ENCODE measurements at places on chromosomes 5 and 9. TPM values are rescaled to one million over a fixed set of nuclear protein-coding genes. Genes with fewer than 3 reads are reported as not detected.

SLC6A3 gene
- not detected for total RNA-seq

DNA sequence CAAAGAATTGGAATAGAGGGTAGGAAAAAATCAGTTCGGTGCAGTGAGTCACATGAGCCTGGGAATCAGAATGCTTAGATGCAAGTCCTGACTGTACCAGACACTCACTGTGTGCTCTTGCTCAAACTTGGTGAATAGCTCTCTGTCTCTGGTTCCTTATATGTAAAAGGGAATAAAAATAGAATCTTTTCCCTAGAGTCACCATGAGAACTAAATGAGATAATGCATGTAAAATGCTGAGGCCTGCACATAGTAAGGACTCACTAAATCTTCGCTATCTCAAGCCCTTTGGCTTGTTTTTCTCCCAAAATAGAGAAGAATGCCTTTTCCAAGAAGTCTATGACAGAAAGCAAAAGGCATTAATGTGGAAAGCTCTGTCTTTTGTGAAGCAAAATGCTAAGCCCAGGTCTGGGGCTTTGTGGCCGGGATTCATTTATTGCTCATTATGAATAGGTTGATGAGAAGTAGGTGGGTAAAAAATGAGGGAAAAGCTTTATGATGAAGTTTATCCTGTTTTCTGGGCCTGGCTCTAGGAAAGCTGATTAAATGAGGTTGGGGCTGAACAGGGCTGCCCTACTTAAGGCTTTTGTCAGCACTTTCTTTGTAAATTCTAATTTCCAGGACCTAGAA lies 483.3 kb downstream of the DMAC1 start:
- no peaks in the 10 kb centered on the region for H3K27me3 ChIP-seq
- H3K36me3 ChIP-seq = no peaks in the 10 kb centered on the region
- no peaks in the 10 kb centered on the region for H3K4me1 ChIP-seq
- no peak for DNase-seq
- no peak overlapping the region for H3K4me3 ChIP-seq
- no peak overlapping the region for H3K27ac ChIP-seq

DNA sequence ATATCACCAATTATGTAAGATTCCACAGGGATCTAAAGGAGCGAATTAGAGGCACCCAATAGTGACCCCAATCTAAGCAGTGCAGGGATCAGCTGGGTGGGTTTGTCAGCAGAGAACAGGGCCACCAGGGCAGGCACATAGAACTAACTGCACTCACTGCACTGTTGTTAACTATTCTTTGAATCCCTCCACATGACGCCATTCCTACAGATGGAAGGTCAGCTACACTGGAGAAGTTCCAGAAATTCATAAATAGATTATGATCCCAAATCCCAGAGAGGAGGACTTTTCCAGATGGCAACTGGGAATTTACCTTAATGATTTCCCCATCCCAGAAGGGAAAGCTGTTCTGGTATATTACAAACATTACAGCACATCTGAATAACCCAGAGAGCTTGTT lies 84.2 kb downstream of the THBS4 start:
- no peak for DNase-seq
- peaks cover 13% of the 10 kb centered on the region for H3K4me1 ChIP-seq
- H3K36me3 ChIP-seq = peaks cover 14% of the 10 kb centered on the region
- H3K27ac ChIP-seq = no peak overlapping the region

GADD45G gene
- total RNA-seq = 37.2 TPM

- H3K4me1 ChIP-seq = peaks cover 3% of the 10 kb centered on the region
- H3K4me3 ChIP-seq = no peak overlapping the region
- DNase-seq = no peak
- H3K36me3 ChIP-seq = no peaks in the 10 kb centered on the region
- H3K27me3 ChIP-seq = peaks cover 22% of the 10 kb centered on the region
- no peak overlapping the region for H3K27ac ChIP-seq
Observed at GRCh38 chr9:95043826-95044225, 273.7 kb downstream of the FANCC start.

DNA sequence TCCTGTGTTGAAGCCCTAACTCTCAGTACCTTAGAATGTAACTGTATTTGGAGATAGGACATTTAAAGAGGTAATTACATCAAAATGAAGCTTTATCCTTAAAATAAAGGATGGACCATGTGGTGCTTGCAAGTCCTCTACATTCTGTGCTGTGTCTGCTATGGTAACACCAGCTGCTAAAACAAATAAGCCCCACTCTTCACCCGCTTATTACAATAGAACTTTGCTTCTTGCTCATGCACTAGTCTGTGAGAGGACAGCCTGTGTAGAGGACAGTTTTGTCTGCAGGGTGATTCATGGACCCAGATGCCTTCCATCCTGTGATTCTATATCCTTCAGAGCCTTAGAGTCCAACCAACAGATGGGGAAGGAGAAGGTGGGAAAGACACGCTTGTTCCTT lies 12.5 kb upstream of the IGFBPL1 start:
- H3K36me3 ChIP-seq = no peaks in the 10 kb centered on the region
- DNase-seq = no peak
- H3K4me3 ChIP-seq = no peak overlapping the region
- H3K4me1 ChIP-seq = no peaks in the 10 kb centered on the region
- no peaks in the 10 kb centered on the region for H3K27me3 ChIP-seq

GRCh38 chr9:133448487-133448972 lies 11.2 kb upstream of the CACFD1 start:
- no peak overlapping the region for H3K4me3 ChIP-seq
- H3K27ac ChIP-seq = no peak overlapping the region
- no peaks in the 10 kb centered on the region for H3K4me1 ChIP-seq
- H3K27me3 ChIP-seq = peaks cover 5% of the 10 kb centered on the region

DNA sequence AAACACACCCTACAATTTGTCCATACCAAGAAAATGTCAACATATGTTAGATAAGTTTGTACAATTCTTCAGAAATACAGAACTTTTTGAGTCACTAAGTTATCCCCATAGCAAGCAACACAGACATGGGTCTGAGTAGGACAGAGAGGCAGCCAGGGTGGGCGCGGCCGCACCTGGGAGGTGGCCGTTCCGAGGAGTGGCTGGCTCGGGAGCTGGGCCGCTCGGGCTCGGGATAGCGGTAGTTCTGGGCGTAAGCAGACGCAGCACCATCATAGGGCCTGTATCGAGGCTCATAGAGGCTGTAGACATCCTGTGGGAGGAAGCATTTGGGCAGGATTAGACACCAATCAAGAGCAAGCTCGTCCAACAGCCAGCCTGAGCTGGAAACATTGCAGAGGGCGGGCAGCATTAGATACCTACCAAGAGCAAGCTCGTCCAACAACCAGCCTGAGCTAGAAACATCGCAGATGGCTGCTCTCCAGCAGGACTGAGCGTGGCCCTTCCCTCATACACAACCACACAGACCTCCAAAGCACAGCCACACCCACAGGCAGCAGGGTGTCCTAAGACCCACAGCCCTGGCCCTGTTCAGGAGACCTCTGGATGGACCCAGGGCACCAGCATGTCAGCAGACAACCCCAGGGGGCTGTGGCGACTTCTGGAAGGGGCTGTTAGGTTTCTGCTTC lies 10.9 kb downstream of the SEC16A start:
- DNase-seq = no peak
- no peak overlapping the region for H3K27ac ChIP-seq
- H3K36me3 ChIP-seq = peaks cover 18% of the 10 kb centered on the region
- no peak overlapping the region for H3K4me3 ChIP-seq
- H3K4me1 ChIP-seq = peaks cover 8% of the 10 kb centered on the region

DNA sequence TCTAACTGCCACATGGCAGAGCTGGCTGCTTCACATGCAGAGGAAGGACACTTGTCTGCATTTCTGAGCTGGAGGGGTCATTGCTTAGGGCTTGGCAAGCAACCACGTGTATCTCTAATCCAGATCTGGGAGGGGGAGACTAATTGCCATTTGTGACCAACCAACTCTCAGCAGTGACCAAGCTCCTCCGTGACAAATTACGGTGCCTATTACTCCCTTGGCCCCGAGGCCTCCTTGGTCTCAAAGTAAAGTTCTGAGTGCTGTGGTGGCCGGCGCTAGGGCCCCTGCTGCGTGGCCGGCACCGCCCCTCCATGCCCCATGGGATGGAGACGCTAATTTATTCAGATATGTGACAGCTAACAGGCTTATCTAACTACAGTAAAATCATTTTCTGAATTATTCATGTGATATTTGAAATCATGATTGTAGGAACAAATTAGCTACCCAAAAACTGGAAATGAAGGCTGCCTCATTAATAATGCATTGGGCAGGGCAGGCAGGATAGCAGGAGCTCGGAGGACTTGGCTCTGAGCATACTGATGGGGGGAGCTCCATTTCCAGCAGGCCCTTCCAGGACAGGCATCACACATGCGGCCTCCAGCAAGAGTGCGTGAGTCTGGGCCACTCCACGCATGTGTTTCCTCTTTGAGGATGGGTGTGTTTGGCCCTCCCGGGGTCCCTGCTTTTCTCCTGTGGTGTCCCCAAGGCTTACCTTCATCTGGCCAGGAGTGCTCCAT lies 67.7 kb downstream of the C5orf15 start:
- H3K27me3 ChIP-seq = peaks cover 2% of the 10 kb centered on the region
- H3K4me3 ChIP-seq = no peak overlapping the region
- no peaks in the 10 kb centered on the region for H3K4me1 ChIP-seq
- H3K27ac ChIP-seq = no peak overlapping the region

CARTPT gene
- total RNA-seq = not detected

GRCh38 chr9:91131433-91131839 lies 230.3 kb downstream of the AUH start:
- DNase-seq = peak; percentile 70
- H3K36me3 ChIP-seq = peaks cover 34% of the 10 kb centered on the region
- no peaks in the 10 kb centered on the region for H3K27me3 ChIP-seq
- H3K4me3 ChIP-seq = peak overlapping the region; percentile 63

ADAMTS6 gene
- total RNA-seq = 1.3 TPM

PIP5K1B gene
- total RNA-seq = 77.4 TPM

- no peaks in the 10 kb centered on the region for H3K4me1 ChIP-seq
- H3K27ac ChIP-seq = no peak overlapping the region
- H3K4me3 ChIP-seq = no peak overlapping the region
- H3K27me3 ChIP-seq = no peaks in the 10 kb centered on the region
- no peak for DNase-seq
Observed at GRCh38 chr9:98479449-98479848, 224.0 kb upstream of the TBC1D2 start.

PPIP5K2 gene
- total RNA-seq = 52.7 TPM

DNA sequence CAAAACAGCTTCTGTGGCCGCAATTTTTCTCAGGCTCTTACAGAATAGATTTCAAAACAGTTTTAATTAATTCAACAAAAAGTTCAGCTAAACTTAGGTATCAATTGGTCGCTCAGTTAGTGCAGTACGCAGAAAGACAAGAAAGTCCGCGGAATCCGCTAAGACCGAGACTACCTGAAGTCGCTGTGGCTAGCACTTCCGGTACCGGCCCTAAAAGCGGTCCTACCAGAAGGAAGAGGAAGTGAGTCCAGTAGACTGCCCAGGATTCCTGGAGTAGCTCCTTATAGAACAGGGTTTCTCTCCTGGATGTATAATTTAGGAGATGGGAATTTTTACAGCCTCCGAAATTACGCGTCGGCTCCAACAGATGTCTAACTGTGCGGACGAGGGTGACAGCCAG lies 16.6 kb upstream of the PCDHB2 start:
- H3K4me3 ChIP-seq = no peak overlapping the region
- no peaks in the 10 kb centered on the region for H3K27me3 ChIP-seq
- H3K36me3 ChIP-seq = peaks cover 2% of the 10 kb centered on the region
- H3K4me1 ChIP-seq = no peaks in the 10 kb centered on the region
- H3K27ac ChIP-seq = no peak overlapping the region
- no peak for DNase-seq

DNA sequence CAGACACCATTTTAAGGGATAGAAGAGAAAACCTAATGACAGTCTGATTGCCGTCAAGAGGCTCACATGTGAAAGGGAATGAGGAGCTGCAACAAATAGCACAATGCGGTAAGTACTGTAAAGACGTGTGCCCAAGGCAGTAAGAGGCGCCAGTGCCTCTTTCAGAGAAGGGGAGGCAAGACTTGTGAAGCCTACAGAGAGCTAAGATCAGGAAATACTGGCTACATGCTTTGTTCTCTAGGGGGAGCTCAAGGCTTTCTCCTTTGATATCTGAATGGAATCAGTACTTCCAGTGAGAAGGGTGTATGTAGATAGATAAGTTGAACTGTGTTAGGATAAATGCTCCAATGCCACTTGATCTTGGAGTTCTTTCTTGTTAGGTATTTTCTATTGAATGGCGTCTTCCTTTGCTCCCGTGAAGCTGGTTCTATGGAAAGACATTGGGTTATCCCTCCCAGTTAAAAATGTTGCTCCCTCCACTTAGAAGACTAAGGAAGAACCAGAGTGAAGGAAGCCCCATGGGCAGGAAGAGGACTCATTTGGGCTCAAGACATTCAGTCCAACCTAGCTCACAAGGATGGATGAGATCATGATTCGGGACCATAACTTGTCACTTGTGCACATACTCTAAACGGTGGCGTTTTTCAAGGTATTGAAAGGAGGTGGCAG lies 23.5 kb upstream of the ALDOB start:
- peaks cover 2% of the 10 kb centered on the region for H3K27me3 ChIP-seq
- H3K4me1 ChIP-seq = no peaks in the 10 kb centered on the region
- H3K27ac ChIP-seq = no peak overlapping the region
- no peak for DNase-seq
- no peaks in the 10 kb centered on the region for H3K36me3 ChIP-seq
- H3K4me3 ChIP-seq = no peak overlapping the region

DNA sequence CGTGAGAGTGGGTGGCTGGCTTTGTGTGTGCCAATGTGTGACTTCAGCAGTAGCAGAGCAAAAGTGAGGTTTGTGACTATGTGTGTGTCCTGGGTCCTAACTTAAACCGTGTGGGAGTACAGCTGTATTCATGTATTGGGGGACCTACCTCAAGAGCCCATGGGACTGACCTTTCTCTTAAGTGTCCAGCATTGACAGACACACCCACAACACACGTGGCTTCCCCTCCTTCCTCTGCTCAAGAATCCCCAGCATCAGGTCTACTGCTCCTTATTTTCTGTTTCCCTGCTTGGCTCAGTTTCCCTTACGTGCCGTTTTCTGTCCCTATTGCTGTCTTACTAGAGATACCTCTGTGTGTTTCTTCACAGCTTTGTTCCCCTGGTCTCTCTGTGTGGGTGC lies 616 bp downstream of the IL11RA start:
- H3K4me1 ChIP-seq = peaks cover 30% of the 10 kb centered on the region
- peak overlapping the region; percentile 43 for H3K27ac ChIP-seq
- H3K4me3 ChIP-seq = no peak overlapping the region
- no peaks in the 10 kb centered on the region for H3K27me3 ChIP-seq

- peaks cover 11% of the 10 kb centered on the region for H3K27me3 ChIP-seq
- H3K4me1 ChIP-seq = no peaks in the 10 kb centered on the region
- no peak overlapping the region for H3K27ac ChIP-seq
- no peak overlapping the region for H3K4me3 ChIP-seq
- DNase-seq = no peak
- no peaks in the 10 kb centered on the region for H3K36me3 ChIP-seq
Observed at GRCh38 chr9:87748881-87749280, 23.0 kb downstream of the CTSL start.

All from activated T-helper 1 cell treated with anti-CD3 and anti-CD28 coated beads, Interleukin-12 subunit alpha, Interleukin-12 subunit beta, Interleukin-2, Interleukin-4 antibody, amounts not matched to agents 30 ng/mL and 10 ng/mL and 1 ng/mL, durations not matched to agents 14 hours and 24 hours and 36 hours (primary cell).